Stimulated activated CD4-positive, alpha-beta T cell treated with anti-CD3 and anti-CD28 coated beads, Interleukin-1b, Interleukin-23, amount 100 ng/mL, for 24 hours (primary cell): ENCODE measurements at places on chromosomes 11 and 22.

DNA sequence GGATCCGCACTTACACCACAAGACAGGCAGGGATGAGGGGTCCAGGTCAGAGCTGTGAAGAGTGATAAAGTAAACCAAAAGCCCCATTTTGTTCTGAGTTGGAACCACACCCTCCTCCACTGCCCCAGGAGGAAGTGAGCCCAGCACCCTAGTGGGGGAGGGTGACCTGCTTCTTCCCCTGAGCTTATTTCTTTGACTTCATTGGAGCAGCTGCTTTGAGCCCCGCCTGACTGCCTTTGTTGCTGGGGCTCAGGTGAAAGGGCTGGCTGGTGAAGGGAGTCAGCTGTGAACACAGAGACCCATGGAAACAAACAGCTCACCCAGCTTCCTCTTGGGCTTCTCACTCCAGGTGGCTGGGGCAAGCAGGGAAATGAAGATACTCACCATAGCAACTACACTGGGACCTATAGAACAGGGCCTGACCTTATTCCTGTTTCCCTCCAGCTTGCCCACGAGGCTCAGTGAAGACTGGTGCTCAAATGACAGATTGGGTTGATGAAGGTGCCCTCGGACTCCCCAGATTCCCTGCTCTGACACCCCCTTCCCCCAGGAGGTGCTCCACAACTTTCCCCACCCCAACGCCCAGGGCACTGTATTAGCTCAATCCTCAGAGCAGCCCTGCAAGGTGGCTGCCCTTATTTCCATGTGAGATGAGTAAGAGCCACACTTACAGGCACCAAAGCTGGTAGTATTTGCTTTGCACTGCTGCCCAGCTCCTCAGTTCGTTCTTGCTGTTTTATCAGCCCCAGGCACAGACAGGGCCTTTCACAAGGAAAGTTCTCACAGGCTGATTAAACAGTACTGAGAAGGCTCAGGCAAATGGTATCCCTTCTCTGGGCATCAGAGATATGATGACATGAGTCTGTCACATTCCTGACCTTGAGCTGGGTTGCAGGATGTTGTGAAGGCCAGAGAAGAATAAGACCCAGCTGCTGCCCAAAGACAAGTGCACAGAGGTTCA, 2.4 kb downstream of the UCP2 start:
- DNase-seq = no peak

DNA sequence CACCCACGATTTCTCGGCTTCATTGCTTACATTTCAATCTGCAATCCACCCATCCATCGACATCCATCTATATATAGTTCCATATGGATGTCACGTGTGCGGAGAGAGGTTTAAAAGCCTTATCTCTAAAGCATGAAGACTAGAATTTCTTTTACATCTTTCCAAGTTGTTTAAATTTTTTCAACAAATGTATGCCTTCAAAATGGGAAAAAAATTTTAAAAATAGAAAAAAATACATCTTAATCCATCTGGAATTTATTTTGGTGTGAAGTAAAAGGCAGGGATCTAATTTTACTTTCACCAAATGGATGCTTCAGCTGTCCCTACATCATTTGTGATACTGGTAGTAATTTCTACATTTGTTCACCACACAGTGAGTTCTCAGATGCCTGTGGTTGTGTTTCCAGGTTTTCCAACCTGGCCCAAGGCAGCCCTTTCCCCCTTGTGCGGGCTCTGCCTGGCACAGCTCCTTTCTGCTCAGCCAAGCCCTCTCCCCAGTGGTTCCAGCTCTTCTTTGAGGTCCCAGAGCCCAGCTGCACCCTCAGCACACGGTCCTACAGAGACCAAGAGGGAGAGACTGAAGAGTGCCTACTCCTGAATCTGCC, 37.6 kb upstream of the KLHL35 start:
- DNase-seq = no peak

DNA sequence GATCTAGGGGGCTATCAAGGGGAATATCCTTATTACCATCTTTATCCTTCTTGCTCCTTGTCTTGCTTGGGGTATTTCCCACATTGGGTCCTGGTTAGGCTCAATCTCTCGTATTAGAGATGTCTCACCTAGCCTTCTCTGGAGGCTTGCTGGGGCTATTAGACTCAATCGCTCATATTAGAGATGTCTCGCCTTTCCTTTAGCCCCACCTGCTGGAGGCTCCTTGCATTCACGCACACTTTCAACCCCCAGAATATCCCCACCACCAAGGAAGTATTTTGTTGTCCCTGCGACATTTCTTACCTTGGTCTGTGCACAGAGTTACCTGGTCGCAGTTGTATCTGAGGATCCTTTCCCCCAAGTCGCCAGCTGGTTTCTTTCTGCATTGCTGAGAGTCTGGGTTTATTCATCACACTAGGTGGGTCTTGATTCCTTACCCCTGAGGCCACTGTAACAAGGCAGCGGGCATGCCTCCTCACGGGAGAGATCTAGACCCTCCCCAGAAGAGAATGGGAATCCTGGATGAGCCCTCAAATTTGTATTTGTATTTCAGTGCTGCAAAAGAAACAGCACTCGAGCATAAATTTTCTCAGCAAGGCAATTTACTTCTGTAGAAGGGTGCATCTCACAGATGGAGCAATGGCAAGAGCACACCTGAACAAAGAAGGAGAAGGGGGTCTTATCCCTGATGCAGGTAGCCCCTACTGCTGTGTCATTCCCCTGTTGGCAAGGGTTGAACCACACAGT, 15.9 kb upstream of the HYLS1 start:
- no peak for DNase-seq

DNA sequence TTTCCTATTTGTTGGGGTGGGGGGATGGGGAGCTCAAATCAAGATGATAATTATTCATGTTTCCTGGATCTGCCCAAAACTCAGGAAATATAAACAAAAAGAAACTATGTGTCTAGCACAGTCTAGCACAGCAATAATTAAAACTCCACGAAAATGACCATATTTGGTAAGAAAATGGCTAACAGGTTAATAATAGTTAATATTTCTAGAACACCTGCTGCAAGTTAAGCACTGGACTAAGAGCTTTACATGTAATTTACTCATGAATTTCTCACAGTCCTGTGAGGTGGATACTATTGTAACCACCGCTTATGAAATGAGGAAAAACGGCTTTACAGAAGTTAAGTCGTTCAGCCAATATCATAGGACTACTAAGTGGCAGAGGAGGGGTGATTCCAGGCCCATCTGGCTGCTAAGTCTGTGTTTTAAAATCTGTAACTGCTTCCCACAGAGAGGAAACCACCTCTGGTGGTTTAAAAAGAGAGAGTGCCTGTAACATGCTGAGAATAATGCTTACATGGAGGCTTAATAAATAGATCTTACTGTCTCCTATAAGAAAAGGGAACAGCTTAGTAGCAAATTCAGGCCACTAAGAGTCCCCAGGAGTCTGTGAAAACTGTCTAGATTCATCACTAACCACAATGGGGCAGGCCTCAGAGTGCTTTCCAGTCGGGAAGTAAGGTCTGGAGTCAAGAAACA, 11.0 kb upstream of the AMOTL1 start:
- DNase-seq = no peak

DNA sequence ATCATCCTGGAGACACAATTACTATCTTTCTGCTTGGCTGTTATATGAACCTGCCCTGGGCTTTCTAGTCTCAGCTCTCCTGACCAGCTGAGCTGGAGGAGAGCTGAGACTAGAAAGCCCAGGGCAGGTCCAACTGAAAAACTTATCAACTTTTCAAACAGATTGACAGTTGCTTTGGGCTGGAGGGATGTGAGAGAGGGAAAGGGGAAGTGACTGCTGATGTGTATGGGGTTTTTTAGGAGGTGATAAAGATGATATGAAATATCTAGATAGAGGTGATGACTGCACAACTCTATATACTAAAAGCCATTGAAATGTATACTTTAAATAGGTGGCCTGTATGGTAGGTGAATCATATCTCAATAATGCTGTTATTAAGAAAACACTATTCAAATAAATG, 60.2 kb upstream of the CHRM4 start:
- no peak for DNase-seq

DNA sequence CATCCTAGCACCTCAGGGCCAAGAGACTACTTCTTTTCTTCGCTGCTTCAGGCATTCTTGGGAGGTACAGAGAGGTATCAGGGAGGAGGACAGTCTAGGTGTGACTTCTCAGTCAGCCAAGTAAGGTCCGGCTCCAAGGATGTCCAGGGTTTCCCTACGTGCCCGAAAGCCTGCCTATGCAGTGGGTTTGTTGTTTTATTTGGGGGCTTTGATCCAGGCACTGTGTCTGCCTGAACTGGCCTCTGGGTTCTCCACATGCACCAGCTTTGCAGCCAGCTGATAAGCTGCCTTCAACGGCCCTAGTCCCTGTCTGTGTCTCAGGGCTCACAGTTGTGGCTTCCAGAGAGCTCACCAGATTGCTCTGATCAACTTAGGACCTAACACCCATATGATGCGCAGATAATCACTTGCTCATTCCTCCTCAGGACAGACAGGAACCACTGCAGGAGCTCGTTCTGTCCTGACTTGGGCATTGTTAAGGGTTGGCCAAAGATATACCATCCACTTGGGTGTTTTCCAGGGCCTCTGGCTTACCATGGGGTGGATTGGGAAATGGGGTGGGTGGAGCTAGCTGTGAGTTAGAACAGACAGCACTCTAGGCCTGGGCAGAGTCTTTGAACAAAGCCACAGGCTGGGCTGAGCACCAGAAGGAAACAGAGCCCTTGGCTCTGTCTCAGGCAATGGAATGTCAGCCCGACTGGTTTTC, 45.5 kb upstream of the CRYBB3 start:
- no peak for DNase-seq

- no peak for DNase-seq
Observed at GRCh38 chr22:44777364-44777755, 25.0 kb downstream of the ARHGAP8 start.

DNA sequence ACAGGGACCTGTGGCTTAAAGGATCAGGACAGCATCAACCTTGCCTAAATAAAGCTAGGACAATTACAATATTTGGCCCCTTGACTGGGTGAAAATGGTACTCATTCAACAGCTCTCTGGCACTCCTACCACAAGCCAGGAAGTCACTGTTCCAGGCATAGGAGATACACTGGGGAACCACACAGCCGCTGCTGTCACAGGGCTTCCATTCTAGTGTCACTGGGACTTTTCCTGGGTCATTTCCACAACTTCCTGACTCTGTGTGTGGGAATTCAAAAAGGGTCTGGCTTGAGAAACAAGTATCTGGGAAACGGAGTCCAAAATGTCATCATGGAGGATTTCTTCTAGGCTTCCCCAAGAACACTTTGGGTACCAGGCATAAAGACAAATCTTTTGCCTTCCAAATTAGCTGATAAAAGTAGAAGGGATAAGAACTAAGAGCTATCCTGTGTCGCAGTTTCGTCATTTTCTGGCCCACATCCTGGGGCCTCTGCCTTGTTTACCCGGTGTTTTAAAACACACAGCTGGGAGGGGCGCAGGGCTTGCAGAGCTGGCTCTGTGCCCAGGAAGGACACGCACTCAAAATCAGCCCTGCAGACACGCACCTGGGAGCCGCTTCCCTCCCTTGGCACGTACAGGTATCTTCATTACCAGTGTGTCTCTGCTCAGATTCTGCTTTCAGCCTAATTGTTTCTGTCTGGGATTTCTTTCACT, 38.0 kb downstream of the TMEM45B start:
- DNase-seq = peak; percentile 5

DNA sequence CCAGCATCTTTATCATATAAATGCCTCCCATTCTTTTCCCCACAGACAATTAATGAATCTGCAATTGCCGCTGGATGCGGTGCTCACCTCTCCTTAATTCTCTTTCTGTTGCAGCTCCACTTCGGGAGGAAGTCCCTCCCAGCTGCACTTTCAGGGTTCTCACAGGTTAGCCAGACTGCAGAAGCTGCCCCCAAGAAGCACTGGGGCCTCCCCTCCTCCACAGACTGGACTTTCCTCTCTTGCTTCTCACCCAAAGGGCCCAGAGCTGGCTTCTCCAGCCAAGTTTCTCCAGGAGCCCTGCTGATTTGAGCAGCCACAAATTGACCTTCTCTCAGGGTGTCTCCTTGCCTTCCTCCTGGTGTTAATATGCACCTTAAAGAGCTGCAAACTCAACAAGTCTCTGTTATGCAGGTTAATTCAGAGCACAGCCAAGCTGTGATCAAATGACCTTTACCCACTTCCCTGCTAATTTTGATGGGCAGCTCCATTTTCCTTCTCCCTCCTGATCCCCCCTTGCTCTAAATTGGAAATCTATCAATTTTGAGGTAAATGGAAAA, 298.9 kb downstream of the BUD13 start:
- no peak for DNase-seq

DNA sequence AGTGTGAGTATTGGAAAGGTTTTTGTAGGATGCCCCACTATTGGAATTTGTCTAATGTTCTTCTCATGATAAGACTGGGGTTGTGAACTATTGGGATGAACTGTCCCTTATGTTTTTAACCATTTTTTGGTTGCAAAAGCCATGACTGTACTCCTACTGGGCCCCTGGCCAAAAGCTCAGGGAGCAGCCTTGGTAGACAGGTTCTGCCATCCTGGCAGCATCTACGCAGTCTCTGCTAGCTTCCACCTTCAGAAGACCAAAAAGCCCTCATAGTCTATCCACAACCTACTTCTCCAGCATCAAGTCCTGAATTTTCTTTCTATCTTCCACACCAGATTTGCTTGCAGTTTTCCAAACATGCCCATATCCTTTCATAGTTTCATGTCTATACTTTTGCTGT, 211.8 kb downstream of the TENM4 start:
- no peak for DNase-seq

GRCh38 chr11:4083198-4083597, 11.4 kb upstream of the RRM1 start:
- DNase-seq = no peak

DNA sequence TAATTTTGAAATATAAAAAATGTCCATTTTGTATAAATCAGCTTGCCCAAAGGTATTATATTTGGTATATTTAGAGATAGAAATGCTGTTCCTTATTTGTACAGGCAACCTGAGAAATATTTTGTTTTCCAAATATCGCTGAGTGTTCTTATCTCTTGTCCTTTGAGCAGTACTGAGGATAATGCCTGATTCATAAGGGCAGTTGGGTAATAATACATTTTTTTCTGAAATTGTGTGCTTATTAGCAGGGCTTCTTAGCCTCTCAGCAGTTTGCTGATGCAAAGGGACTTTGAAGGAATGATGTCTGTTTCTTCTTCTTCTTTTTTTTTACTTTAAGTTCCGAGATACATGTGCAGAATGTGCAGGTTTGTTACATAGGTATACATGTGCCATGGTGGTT, 69.1 kb downstream of the LDLRAD3 start:
- no peak for DNase-seq

DNA sequence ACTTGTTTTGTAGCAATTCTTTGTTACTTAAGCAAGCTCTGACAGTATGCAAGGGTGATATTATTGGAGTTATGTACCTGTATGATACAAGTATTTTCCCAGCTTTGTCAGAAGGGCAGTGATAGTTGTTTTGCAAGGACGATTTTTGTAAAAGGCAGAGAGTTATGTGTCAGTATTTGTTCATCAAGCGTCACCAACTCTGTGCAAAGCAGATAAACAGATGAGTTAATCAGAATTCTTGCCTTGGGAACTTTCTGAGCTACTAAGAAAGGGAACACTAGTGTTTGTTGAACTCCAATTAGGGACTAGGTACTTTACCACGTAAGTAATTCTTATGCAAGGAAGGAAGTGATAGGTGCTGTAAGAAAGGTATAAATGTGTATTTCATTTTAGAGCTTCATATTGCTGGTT, 1.4 kb downstream of the USP47 start:
- DNase-seq = no peak
